ENCODE measurements at places on chromosomes 1 and 21. TPM values are rescaled to one million over a fixed set of nuclear protein-coding genes. Genes with fewer than 3 reads are reported as not detected.

The NTMT2 gene
- total RNA-seq: not detected

The BATF3 gene
- 75.8 TPM for total RNA-seq

DNA sequence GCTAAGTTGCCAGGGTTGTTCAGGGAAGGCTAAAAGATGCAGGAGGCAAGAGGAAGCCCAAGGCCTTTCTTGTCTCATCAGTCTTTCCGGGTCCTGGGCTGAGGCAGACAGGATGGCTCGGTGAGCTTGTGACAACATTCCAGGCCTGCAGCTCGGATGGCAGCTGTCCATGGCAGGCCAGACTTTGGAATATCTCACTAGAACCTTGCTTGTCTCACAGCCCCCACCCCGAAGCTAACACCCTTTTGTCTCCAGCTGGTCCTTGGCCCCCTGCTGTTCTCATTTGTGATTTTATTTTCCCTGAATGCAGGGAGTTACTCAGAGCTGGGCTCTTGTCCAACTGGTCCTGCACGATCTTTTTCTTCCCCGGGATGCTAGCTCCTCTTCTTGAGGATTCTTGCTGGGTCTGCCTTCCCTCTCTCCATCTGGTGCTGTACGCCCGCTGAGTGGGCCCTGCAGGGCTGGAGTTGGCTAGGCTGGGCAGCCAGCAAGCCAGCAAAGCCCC lies 477.2 kb upstream of the CAMK1G start:
- DNase-seq: no peak

DNA sequence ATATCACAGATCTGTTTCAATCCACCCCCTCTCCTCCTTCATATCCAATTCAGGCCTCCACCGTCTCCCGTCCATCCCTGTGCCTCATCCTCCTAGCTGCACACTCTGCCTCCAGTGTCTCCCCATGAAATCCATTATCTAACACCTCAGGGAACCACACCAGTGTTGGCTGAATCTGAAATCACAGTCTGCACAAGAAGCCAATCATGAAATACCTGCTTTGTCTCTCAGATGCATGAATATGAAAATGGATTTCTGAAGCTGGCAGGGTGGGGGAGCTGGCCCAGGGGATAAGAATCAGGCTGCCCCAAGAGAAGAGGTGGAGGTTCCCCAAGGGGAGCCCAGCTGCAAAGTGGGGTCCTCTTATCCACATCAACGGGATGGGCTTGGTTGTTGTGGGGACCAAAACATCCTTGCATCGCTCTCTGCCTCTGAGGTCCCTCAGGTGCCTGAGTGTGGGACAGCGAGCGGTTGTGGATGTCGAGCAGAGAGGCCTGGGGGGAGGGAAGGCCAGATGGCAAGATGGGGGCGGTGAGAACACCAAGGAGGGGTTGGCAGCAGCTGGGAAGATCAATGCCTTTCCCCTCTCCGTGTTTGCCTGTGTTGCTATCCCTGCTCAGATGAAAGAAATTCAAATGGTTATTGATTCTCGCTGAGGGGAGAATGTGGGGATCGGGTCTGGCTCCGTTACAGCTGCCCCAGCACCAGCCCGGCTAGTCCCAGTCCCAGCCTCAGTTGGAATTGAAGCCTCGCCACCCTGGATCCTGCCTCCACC lies 237.3 kb upstream of the POU3F1 start:
- DNase-seq: no peak

DNA sequence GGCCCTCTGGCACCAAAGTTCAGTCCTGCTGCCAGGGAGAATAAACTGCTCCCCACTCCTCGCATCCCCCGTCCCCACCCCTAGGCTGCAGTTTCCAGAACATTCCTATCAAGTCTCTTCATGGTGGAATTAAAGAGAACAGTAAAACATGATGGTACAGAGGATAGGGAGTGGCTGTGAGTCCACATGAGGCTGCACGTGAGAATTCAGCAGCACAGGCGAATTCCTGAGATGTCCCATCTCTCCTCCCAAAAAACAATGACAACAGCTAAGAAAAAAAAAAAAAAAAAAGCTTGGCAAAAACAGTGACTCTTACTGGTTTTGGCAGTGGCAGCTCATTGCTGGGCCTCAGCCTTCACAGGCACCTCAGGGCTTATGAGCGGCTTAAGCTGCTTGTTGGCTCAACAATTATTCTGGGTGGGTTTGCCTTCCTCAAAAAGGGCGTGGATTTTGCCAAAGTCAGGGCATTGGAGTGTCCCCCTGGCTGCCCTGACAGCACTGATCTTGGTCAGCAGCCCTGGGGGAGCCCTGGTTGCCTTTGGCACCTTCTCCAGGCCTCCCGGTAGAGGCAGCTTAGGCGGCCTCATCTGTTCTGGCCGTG lies 5.7 kb upstream of the IFFO2 start:
- DNase-seq: no peak

- DNase-seq: no peak
Observed at GRCh38 chr1:88204111-88204510, 480.0 kb upstream of the PKN2 start.

DNA sequence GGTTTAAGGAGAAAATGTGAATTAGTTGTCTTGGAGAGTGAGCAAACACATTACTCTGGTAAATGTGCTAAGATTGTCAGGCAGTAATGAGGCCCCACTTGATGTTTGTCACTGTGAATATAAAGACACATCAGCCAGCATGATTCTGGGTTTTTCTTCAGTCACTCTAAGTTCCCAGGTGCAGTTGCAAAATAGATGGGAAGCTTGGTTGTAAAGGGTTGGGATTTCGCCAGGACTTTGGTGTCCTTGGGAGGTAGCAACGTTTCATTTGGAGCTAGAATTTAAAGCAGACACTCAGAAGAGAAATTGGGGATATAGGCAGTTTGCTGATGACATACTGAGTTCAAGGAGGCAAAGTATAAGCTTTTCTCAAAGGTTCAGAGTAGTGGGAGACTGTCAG lies 154.3 kb downstream of the MAST2 start:
- no peak for DNase-seq

DNA sequence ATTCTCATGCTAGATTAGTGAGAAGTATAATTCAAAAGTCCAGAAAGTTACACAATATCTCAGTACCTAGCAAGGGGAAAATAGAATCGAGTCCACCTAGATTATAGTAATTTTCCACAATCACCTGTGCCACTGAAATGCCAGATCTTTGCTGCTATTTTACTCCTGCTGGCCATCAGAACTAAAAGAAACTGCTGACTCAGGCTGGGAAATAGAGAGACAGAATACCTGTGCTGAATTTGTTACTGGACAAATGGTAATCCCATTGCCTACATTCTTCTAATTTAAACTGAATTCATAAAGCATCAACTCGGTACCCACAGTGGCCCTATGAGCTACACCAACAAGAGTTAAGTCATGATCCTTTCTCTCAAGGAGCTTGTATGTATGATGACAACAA lies 55.0 kb downstream of the USH2A start:
- no peak for DNase-seq

- DNase-seq: no peak
Observed at GRCh38 chr1:223761411-223761810, 49.1 kb downstream of the CAPN2 start.

DNA sequence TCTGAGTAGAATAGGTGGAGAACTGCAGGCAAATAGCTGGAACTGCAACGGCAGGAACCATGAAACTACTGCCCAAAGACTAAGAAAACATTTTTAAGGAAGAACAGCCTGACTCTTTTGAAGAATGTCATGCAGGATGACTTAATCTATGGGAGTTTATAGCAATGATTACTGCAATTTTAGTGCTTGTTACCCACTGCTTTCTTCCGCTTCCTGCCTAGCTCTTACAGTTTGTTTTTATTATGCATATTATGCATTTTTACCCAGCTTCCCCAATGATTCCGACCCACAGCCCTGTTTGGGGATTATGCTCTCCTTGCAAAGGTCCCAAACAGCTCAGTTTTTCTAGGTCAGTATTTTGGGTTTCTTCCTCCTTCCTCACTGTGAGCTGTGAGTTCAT lies 71.2 kb downstream of the PCNX2 start:
- no peak for DNase-seq

DNA sequence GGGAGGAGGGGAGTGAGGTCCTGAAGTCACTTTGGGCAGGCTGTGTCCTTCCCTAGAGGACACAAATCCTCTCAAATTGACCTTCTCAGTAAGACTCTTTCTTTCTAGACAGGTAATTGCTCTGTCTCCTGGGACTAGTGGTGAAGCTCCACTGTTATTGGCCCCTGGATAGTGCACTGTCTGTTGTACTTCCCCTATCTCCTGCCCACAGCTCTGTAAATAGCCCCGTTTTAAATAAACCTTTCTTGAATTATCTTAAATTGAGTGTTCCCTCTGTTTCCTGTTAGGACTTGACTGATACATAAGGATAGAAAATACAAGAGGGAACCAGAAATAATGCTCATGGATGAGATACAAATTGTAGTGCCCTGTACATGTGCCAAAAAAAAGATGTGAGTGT lies 229.5 kb upstream of the USP24 start:
- no peak for DNase-seq
